ENCODE measurements at places on chromosomes 16 and 17.

GRCh38 chr16:85616607-85617321 is 3.6 kb downstream of the GSE1 start:
- no peak for DNase-seq

GRCh38 chr17:80916246-80916645 is 75.4 kb upstream of the CHMP6 start:
- no peak for DNase-seq

DNA sequence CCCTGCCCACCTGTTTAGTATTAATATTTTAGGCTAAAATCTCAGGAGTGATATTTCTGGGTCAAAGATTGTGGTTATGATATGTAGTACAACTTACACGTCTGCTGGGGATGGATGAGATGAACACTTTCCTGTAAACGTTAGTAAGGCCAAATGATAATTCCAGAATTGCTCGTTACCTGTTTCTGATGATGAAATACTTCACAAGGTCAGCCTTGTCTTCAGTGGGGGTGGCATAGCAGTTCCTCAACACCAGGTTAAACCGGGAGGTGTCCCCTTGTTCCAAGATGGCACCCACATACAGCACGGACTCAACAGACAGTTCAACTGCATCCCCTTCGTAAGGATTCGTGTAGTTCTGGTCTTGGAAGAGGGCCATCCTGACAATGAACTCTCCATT is 9.3 kb downstream of the GP2 start:
- no peak for DNase-seq

DNA sequence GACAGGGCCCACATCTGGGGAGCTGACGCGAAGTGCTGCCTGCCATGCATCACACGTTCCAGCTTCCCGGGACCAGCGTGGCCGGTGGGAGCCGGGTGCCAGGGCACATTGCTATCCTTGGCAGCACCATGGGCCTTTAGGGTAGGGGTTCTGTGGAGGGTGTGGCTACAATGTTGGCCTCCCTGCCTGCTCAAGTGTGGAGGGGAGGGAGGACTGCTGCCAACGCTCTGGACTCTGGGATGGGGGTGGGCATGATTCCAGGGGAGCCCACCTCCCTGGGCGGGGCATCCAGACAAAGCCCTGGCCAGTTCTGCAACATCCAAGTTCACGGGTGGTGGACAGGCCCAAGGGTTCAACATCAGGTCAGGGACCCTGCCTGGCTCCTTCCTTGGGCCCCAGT is 13.9 kb downstream of the GRB7 start:
- no peak for DNase-seq

DNA sequence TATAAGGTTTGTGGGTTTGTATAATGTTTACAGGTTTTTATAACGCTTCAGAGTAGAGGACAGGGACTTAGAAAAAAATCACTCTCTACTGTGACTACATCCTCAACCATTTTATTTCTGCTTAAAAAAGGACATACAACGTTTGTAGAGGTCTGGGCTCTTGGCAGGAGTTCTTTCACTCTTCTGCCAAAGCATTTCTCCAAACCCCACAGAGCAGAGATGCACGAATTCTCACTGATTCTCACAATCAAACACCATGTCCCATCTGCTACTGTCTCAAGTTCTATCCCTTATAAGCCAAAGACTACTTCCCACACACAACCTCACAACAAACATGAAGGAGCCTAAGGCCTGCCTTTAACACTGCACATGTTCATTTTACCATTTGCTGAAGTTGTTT is 7.0 kb upstream of the ANKFY1 start:
- DNase-seq, result no peak

GRCh38 chr17:35912339-35912912 is 18.1 kb downstream of the RDM1 start:
- DNase-seq, result no peak

DNA sequence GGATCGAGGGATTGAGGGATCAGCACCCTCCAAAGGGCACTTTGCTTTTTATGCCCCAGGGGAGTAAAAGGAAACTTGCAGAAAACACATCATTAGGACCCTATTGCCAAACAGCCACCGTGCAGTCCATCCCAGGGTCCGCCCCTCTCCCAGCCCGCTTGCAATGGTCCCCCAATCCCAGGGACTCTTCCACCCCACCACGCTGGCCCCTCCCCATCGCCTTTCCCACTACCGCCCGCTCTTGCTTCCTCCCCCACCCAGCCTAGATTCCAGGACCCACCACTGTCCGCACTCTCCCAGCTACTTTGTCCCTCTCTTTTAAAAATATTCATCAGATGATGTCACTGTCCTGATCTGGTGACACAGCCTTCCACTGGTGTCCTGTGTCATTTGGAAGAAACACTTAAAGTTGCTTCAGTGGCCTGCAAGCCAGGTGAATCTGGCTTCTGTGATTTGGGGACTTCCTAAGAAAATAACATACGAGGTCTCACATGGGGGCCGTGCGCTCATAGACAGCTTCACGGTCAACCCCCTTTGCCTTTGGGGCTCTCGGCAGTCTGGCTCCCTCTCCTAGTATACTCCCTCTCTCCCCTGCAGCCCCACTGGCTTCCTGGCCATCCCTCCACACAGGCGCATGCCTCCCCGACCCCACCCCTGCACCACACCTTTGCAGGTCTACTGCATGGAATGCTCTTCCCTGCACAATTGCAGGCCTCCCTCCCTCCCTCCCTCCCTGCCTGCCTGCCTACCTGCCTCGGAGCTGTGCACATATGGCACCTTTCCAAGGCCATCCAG is 127.9 kb downstream of the RBFOX3 start:
- DNase-seq, result no peak

DNA sequence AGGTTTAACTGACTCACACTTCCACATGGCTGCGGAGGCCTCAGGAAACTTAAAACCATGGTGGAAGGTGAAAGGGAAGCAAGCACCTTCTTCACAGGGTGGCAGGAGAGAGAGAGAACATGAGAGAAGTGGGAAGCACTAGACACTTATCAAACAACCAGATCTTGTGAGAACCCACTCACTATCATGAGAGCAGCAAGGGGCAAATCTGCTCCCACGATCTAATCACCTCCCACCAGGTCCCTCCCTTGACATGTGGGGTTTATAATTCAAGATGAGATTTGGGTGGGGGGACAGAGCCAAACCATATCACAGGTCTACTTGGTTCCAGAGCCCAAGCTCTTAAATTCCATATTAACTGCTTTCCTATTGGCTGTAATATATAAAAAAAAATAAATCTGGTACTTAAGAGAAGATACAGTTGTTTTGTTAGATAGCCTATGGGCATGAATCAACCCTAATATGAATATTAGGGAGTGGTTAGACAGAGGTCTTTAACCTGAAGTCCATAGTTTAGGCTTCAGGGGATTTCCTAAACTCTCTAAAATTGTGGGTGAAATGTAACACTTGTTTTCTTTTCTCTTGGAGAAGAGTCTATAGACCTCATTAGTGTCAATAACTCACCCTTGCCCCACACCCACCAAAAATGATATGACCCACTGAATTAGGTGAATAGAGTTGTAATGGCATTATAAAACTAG is 56.7 kb downstream of the SKAP1 start:
- no peak for DNase-seq

DNA sequence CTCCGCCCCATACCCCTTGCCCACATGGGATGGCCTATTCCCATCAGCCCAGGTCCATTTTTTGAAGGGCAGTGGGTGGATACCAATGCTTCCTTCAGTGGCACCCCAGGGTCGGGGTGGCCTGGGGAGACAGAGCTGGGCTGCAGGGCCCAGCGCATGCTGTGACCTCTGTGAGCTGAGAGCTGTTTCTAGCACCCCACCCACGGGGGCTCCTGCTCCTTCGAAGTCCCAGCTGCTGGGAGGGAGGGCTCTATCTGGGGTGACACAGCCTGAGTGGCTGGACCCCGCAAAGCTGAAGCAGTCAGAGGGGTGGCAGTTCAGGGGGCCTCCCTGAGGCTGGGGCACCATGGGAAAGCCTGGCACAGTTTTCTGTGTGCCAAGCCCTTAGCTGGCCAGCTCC is 10.7 kb downstream of the PAM16 start:
- no peak for DNase-seq

DNA sequence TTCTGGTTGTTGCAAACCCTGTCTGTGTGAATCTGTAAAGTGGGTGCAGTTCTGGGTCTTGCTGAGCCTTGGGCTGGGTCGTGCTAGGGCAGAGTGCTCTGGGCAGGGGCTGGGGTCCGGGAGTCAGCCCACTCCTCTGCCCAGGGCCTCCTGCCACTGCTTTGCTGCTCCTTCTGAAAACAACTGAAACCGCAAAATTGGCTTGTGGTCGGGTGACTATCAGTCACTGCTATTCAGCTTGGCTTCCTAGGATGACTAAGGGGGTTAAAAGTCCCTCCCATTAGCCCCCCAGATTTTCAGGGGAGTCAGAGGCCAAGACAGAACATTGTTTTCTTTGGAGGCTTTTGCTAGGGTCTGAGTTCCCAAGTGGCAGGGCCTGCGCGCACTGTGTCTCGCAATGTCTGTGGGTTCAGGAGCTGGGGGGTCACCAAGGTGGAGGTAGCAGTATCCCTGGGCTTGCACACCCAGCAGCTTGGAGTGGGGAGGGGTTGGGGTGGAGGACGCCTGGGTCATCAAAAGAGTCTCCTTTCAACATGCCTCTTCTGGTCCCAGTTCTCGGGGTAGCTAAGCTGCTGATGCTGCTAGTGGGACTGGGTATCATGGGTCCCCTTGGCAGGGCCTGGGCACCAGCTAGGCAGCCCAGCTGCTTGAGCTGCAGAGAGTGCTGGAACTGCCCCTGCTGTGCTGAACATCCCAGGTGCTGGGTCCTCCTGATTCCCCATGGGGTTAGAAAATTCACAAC is 13.5 kb upstream of the TBX21 start:
- peak; percentile 84 for DNase-seq

- DNase-seq, result peak; percentile 27
Observed at GRCh38 chr17:81221842-81222619, 734 bp downstream of the CEP131 start.

GRCh38 chr17:61955619-61956018 is 27.8 kb upstream of the INTS2 start:
- no peak for DNase-seq

- DNase-seq, result no peak
Observed at GRCh38 chr17:72730077-72730476, 362.4 kb downstream of the SLC39A11 start.

All from EL (cell line).